ENCODE measurements at places on chromosomes 3 and 15.

- DNase-seq = no peak
Measured at GRCh38 chr3:39783680-39784079, 25.7 kb upstream of the MYRIP start.

GRCh38 chr3:42853739-42854302 lies 21.9 kb downstream of the CYP8B1 start:
- no peak for DNase-seq

DNA sequence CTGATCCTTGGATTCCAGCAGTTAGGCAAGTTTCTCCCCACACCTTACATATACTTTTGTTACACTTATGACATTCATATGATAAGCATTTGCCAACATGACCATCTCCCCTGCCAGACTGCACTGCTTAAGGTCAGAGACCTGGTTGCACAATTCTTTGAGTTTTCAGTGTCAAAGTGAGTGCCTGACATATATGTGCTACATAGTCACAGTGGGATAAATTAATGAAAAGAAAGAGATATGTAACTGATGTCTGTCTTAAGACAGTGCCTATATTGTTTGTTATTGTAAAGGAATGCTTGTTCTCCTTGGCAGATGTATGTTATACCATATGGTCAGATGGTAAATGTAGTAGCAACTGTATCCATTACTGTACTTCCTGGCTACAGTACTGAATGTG lies 3.5 kb upstream of the DCUN1D1 start:
- DNase-seq = no peak

- DNase-seq = no peak
Measured at GRCh38 chr3:45781841-45782240, 14.5 kb downstream of the SLC6A20 start.

DNA sequence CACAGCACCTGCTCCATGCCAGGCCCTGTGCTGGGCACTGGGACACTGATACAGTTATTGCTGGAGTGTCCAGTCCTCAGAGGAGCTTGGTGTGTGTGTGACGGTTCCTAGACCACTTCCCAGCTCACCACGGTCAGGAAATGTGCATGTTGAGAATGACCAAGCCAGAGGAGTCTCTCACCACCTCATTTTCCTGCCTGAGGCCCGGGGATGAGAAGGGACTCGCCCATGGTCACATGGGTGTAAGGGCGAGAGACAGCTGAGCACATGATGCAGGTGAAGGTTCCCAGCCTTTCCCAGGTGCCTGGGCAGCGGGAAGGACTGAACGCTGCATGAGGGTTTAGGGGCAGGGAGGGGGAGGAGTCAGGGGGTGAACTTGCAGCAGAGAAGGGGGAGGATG lies 180.9 kb upstream of the TLE3 start:
- no peak for DNase-seq

DNA sequence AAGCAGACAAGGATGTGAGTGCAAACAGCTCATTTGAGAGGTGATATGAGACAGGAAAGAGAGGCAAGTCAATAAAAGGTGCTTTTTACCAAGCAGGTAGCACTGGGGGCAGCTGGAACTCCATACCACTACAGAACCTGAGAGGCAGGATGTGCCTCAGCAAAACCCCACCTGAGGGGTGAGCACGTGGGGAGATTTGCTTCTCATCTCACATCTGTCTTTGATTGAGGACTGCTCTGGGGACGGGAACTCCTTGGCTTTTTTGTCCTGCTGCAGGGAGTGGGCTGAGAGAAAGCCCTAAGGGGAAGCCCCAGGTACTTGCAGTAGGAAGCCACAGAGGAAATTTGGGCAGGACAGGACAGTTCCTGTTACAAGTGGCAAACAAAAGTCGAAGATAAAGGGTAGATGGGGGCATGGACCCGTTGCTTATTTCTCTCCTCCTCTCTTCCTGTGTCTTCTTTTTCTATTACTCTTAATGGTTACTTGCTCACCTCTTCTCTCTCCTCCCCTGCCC lies 27.1 kb downstream of the CFAP161 start:
- no peak for DNase-seq

GRCh38 chr3:126746395-126747177 lies 42.5 kb downstream of the CHCHD6 start:
- DNase-seq = peak; percentile 68

DNA sequence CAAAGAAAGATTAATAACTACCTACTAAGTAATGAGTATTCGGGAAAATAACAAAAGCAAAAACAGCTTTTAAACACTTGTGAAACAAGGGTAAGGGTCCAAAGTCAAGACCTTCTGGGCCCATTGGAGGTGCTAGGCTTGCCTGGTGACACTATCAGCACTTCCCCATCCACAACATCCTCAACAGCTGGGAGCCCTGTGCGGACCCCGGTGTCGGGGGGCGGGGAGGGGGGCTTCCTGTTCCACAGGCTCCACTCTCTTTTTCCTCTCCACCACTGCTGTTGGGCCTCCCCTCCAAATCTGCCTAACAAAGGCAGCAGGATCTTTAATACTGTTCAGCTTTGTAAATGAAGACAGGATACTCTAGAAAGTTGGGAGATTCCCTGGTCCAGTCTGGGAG lies 21.6 kb downstream of the NGRN start:
- DNase-seq = no peak

DNA sequence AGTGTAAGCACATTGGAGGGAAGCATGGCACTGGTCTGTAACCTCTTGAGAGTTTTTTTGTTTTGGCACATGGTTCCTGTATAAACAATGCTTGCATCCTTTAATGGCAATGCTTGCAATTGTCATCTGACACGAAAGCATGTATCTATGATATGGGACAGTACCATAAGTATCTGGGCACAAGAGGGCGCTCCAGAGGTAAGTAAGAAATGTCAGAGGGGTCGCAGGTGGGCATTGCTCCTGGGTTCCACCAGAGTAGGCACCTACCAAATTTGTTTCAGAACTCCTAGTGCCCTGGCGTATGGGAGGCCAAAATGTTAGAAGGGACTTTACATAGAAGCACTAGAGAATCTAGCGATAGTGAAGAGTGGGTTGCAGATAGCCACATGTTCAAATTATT lies 58.7 kb upstream of the BCHE start:
- no peak for DNase-seq

GRCh38 chr3:127788451-127788909 lies 33.8 kb downstream of the MGLL start:
- DNase-seq = no peak

DNA sequence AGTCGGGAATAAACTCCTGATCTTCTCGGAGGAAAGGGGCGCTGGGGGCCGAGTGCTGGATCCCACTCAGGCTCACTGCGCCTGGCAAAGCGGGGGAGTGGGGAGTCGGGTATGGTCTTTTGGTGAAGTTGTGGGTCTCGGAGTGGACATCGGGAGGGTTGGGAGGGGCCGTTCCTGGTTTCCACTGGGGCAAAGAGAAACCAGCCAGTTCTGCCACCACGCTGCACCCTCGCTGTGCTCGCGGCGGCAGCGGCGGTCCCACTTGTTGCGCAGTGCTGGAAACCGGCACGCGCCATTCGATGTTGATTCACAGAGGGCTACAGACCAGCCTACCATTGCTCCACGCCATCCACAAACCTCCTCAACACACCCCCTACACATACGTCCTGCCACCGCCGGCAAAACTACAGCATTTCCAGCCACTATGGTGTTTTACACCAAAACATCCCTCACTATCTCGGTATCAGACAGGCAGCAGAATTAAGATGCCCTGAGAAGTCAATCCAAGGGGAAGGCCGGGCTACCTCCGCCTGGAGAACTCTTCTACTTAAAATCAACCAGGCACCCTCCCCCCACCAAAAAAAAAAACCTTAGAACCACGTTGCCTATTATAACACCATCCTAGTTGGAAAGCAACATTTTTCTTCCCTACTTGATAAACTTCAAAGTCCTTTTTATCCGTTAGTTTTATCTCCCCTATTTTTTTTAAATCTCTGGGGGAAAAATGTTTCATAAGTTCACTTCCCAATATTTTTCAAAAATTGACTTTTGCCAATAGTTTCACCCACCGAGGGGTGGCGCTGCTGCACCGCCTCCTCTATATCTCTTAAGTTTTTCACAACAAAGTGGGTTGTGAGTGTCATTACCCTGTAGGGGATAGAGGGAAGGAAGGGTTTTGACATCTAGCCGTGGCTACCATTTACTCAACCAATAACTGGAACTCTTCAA lies 3.6 kb downstream of the BCL6 start:
- DNase-seq = peak; percentile 49

GRCh38 chr3:25442486-25442885 lies 14.4 kb downstream of the RARB start:
- no peak for DNase-seq

DNA sequence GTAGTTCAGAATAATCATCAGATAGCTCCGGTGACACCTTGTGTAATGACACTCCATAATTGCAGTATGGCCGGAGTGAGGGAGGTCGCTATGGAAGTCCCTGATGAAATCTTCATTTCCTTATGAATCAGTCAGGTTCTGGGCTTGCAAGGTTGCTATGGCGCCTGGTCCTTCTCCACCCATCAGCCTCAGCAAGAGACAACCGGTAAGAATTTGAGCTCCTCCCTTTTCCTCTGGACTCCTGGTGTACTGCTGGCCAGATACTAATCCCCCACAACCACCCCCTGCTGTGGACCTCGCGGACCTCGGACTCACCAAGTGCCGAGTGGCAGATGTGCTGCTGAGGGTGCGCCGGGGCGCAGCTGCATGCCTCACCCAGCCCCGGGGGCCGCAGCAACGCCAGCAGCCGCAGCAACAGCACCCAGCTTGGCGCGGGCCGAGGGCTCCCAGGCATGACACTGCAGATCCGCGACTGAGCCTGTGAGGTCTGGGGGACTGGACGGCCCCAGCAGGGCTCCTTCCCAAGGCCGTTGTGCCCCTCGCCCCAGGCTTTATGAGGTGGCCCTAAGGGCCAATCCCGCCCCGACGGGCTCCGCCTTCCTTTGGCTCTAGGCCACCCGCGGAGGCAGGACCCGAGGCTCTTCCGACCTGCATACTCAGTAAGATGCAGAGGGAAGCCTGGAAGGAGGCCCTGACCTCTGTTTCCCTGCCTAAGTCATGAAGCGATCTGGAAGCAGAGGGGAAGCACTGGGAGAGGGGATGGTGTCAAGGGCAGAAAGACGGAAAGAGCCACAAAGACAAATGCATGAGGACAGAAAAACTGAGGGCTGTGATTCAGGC lies at the start of gene TIMP4:
TSS of gene TIMP4 (minus strand) at position 526 of the 840 bp plus-strand sequence. CDS start at position 454, 72 bp downstream.
- DNase-seq = no peak

DNA sequence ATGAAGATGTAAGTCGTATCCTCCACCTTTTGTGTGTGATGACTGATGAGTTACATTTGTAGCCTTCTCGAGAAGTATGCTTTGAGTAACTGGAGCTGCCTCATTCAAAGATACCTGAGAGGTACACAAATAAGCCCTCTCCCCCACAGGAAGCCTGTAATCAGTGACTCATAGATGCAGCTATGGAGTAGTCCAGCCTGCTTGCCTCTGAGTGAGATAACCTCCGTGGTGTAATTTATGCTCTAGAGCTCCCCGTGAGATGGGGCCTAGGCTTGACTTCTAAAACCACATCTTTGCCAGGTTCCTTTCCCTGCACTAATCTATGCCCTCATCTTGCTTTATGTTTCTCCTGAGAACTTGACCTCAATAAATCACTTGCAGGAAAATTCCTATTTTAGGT lies 291.7 kb downstream of the SUCLG2 start:
- DNase-seq = peak; percentile 20

GRCh38 chr3:134630506-134630905 lies 20.3 kb downstream of the KY start:
- no peak for DNase-seq

DNA sequence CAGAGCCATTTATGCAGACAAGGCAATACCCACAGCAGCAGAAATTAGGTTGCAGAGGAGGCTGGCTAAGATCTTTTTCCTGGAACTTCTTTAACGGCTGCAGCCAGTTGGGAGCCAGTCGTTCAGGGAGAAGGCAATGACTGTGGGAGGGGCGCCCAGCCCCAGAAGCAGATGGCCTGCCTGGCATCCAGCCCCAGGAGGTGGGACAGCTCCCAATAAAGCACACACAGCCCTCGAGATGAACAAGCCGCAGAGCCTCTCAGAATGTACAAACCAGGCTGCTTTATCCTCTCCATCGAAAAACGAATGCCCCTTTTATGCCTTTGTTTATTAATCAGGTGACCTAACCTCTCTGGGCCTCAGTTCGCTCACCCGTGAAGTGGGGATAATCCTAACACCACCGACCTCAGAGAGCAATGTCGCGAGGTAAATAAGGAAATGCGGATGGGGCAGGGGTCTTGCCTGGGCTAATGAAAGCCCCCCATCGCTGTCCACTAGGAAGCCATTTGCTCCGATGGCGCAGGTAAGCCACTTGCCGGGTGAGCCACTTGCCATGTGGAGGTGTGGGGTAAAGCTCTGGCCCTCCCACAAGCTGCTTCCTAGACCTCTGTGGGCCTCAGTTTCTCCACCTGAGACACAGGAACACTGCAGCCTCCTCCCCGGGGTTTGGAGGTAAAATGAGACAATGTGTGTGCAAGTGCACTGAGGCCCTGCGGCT lies 35.8 kb downstream of the MGLL start:
- DNase-seq = no peak

GRCh38 chr15:51751697-51752683 lies 593 bp downstream of the TMOD2 start:
- DNase-seq = peak; percentile 46

DNA sequence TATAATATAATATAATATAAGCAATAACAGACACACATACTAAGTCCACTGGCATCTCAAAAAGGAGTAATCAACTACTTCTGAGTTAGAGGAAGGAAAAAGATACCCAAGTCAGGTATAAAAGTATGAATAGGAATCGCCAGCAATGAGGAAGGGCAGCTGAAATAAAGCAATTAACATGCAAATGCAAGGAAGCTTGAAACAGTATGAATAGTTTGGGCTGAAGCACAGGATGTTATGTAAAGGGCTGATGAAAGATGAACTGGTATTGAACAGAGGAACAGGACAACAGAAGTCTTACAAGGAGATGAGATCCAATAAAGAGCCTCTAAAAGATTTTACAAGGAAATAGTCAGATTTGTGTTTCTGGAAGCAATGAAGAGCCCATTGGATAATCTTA lies 7.1 kb downstream of the COPS2 start:
- DNase-seq = no peak

DNA sequence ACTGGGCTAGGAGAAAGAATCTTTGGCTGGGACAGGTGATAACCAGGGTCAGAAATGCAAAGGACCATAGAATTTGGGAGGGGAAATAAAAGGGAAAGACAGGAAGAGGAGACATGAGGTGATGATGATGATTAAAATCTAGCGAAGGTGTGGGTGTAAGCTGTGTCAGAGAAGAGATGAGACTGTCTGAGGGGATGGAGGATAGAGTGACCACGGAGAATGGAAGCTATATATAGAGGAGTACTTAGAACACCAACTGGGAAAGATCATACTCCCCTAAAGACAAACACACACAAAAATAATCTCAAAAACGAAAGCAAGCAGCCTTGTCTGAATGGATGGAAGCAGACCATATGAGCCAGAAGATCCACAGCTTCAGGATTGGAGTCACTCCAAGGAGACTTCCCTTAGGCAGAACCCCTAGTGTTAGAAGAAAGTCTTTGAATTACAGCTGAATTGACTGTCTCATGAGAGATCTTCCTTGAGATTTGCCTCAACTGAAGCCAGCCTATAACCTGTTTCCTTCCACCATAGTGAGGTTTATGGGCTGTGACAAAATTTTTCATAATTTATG lies 115.2 kb upstream of the DAZL start:
- no peak for DNase-seq

DNA sequence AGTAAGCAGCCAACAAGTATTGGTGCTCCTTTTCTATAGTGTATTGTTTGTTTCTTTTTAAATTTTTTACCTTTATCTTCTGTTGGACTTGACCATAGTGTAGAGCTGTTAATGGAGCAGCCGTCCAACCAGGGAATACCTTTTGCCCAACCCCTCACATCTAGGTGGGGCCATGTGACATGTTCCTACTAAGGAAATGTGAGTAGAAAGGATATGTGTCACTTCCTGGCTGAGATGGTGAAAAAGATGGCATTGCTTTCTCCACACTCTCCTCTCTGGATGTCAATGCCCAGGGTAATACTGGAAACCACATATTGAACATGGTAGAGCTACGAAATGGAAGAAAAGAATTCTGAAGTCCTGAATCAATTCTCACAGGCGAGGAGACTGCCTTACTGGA lies 218.8 kb downstream of the TBL1XR1 start:
- no peak for DNase-seq

Data from urothelium cell line (cell line).